NCI-H345 (cell line): ENCODE measurements at places on chromosomes 12 and 14.
A peak's percentile ranks its signal among the peaks of the same experiment; 100 is the strongest.

GRCh38 chr12:67512061-67512460 is 136.5 kb upstream of the DYRK2 start:
- DNase-seq = no peak

- no peak for DNase-seq
These were observed 9.6 kb downstream of the CLEC1A start for GRCh38 chr12:10088955-10089900.

DNA sequence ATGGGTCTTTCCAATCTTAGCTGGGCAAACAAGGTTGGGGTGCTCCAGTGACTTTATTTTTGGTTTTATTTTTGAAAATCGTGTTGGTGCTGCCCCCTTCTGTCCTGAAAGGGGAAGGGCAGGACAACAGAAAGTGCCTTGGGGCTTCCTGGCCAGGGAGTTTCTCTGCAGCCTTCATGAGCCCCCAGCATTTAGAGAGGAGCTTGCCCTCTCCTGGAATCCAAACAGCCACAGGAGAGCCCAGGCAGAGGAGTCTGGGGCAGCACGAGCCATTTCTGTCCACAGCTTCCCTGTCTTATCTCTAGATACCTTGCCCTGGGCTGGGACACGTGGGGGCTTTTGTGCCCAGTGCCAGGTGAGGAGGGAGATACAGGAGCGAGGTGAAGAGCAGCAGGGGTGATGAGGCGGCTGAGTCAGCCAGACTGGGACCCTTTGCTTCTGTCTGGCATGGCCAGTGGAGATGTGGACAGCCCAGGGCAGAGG is 4.4 kb upstream of the C1RL start:
- DNase-seq = peak; percentile 35

DNA sequence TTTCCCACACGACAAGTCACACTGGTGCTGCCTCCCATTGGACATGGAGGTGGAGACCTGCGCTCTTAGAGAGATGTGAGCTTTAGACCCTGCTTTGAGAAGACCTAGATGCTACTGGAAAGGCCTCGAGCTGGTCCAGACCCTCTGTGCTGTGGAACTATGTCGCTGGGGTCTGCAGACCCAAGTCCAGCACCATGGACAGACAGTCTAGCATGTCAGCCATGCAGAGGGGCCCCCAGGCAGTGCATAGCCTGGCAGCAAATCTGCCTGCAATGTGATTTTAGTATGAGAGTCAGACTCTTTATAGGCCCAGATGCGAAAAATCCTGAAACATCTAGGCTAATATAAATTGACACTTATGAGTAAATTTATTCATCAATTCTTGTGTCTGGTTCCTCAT is 141.5 kb downstream of the NTF3 start:
- no peak for DNase-seq

- DNase-seq = peak; percentile 87
These were observed at the start of gene AHNAK2 for GRCh38 chr14:104977681-104978653. AHNAK2 (minus strand) TSS chr14:104978374; CDS start chr14:104978237, 137 bp downstream.

- DNase-seq = no peak
These were observed 85.9 kb downstream of the TTC7B start for GRCh38 chr14:90730206-90730766.

- peak; percentile 22 for DNase-seq
These were observed 119.4 kb downstream of the KTN1 start for GRCh38 chr14:55699131-55700057.

GRCh38 chr12:116448165-116448739 is 110.9 kb upstream of the MAP1LC3B2 start:
- no peak for DNase-seq

DNA sequence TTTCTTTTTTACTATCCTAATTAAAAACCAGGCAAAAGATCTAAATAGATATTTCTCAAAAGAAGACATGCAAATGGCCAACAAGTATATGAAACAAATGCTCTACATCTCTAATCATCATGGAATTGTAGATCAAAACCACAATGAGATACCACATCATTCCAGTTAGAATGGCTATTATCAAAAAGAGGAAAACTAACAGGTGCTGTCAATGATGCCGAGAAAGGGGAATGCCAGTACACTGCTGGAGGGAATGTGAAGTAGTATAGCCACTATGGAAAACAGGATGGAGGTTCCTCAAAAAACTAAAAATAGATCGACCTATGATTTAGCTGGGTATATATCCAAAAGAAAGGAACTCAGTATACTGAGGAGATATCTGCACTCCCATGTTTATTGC is 39.0 kb upstream of the C12orf75 start:
- no peak for DNase-seq

GRCh38 chr12:72214163-72214562 is 58.0 kb upstream of the TRHDE start:
- no peak for DNase-seq

- DNase-seq = no peak
These were observed 182.0 kb upstream of the DCN start for GRCh38 chr12:91364471-91365184.

DNA sequence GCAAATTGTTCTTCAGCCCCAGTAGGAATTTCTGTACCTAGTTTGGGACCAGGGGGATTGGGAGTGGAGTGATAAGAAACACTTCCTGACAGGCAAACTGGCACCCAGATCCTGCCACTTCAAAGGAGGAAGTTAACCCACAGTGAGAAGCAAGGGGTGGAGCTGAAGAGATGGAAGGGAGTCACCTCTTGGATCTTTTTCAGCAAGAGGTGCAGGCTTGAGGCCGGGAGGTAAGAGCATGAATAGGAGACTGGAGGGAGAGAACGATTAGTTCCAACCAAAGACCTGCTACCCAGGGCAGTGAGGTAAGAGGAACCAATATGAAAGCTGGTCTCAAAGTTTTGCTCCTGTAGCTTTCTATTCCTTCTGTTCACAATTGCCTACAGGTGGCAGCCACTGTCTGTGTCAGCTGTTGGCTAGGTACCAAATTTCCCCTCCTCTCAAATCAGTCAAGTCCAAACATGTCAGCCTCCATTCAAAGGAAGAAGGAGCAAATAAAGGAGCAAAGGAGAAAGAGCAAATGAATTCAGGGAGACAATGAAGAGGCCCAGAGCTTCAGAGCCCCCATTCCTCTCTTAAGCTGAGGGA is 14.9 kb upstream of the TAC3 start:
- DNase-seq = peak; percentile 90

- DNase-seq = no peak
These were observed 23.0 kb downstream of the AICDA start for GRCh38 chr12:8589679-8590078.

DNA sequence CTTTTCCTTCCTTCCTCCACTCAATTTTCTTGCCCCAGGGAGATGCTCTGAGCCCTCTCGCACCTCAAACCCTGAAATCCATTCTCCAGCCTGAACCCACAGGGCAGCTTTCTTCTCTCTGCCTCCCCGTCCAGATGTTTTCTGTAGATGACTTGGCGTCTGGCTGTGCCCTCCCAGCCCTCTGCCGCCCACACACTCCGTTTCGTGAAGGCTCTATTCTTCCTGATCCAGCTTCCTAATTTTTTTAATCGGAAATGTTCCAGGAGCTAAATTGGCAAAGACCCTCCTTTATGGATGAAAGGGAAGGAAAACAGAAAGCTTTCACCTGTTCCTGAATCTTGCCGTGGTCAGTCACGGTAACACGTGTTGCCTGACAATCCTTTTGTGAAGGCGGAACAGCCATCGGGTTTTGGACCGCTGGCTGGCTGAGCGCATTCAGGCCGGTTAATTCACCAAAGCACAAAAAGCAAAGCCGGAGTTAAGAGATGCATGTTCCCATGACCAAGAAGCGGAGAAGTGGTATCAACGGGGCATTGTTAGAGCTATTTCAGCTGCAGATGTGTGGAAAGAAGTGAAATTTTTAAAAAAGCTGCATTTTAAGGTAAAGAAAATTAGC is 70.2 kb upstream of the FBRSL1 start:
- peak; percentile 12 for DNase-seq

DNA sequence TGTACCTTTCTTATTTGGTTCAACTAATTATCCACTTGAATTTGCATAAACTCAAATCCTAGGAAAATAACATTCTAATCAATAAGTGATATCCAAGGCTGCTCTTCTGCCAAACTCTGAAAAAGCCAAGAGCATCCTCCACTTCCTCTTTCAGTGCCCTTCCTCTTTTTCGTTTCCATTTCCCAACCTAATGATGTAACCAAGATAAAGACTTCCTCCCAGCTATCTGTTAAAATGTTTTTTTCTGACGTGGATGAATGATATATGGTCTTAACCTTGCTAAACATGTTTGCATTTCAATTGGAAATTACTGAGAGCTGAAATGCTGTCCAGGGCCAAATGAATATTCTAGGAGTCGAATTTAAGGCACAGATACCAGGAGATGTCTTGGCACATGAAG is 459.5 kb upstream of the PDE3A start:
- no peak for DNase-seq

DNA sequence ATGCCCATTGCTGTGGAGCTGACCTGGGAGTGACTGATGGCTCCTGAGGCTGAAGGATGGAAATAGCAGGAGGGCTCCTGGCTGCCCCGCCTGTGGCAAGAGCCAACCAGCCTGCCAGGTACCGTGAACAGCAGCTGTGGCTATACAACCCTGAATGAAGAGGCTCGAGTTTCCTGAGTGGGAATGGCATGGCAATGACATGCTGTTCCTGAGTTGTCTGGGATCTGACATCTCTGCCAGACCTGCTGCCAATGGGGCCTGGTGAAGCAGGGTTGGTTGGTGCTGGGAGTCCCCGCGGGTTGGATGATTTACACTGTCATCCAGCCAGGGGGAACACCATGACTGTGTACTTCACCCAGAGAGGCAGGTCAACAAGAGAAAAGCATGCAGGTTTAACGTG is 31.8 kb upstream of the LRRC10 start:
- DNase-seq = no peak

- no peak for DNase-seq
These were observed 105.9 kb upstream of the LHX5 start for GRCh38 chr12:113577464-113578129.

DNA sequence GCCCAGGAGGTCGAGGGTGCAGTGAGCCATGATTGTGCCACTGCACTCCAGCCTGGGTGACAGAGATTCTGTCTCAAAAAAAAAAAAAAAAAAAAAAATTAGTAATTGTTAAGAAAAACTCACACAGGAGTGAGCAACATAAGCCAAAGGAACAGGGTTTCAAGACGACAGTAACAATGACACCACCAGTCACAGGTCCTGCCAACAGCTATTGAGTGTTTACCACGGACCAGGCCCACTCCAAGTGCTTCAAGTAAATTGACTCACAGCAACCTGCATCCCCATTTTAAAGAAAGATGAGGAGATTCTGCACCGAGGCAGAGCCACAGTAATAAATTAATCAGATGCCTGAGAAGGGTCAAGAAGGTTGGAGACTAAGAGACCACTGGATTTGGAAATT is 194.5 kb downstream of the DPF3 start:
- DNase-seq = no peak

GRCh38 chr12:99810718-99811593 is 163.4 kb downstream of the GARIN6 start:
- peak; percentile 86 for DNase-seq

DNA sequence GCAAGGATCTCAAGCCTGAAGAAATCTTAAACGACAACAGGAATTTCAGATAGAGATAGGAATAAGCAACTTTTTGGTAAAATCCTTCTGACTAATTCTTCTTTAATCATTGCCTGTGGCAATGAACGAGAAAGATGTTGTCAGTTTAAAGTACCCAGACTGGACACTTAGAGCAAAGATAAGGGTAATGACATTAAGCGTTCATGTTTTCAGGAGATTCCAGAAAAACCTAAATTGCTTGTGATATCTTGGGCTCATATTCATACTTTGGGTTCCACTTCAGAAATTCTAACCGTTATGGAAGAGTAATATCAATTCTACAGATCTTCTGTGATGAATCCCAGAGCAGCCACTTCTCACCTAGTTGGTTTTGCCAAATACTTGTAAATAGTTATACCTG is 73.7 kb upstream of the RHOJ start:
- no peak for DNase-seq

DNA sequence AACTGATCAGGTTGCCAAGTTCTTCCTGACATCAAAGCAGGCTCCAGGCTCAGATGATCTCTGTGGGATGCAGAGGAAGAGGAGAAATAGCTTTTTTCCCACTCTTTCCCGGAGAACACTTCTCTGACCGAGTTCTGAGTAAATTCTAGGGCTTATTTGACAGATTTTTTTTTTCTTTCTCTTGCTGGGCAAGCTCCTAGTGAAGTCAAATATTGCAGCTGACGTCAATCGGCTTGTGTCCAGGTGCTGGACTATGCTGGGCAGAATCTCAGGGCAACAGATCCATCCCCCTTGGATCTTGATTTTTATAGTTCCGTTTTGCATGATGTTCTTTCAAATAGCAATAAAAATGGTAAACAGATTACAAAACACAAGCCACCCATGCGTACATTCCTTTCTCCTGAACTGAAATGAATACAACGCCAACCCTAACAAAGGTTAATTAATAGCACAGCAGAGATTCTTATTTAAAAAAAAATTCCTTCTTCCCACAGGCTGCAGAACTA is 182.2 kb downstream of the NOVA1 start:
- DNase-seq = no peak

DNA sequence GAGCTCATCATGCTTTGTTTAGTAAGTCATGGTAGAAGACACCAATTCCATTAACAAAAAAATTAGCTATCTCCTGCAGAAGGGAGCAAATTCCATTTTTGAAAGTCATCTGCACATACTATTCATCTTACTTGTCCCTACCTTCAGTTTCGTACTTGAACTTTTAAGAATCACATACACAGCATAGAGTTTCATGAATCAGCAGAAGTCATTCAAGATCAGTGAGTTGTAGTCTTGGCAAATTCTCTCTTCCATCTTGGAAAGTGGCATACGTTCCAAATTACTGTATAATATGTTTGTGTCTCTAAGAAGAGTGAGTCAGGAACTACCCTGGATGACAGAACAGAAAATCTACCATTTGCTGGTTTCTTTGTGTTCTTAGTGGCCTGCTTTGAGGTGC is 14.1 kb downstream of the VRK1 start:
- DNase-seq = no peak

DNA sequence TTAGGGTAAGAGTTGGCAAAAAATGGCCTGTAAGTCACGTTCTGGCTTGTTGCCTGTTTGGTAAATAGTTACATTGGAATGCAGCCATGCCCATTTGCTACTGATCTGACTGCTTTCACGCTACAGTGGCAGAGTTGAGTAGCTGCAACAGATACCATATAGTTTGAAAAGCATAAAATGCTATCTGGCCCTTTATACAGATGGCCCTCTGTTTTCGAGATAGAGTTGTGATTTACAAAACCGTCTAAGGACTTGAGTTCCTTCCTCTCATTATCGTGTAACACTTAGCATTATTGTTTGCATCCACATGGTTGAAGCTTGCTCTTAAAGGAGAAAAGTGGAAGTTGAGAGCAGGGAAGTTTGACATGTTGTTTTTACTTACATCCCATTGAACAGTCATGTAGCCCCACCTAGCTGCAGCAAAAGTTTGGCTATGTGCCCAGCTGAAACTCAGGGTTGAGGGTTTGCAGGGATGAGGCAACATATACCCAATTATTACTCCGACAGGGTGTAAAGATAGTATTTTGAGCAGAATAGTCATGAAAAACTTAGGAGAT is 11.3 kb upstream of the SCFD1 start:
- DNase-seq = peak; percentile 99

DNA sequence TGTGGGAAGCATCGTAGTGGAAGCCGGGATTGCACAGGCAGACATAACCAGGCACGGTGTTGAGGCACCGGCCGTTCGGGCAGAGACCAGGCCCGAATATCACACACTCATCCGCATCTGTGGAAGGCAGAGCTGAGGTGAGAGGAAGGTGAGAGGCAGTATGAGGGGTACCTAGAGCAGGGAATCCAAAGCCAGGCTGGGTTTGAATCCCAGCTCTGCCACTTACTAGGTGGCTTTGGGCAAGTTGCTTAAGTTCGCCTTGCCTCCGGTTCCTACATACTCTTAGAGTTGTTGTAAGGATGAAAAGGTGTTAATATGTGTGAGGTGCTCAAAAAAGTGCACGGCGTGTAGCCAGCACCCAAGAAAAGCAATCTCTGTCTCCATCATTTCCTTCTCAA is 10.4 kb downstream of the ISCA2 start:
- DNase-seq = no peak
